ENCODE measurements at places on chromosomes 16 and 17.

DNA sequence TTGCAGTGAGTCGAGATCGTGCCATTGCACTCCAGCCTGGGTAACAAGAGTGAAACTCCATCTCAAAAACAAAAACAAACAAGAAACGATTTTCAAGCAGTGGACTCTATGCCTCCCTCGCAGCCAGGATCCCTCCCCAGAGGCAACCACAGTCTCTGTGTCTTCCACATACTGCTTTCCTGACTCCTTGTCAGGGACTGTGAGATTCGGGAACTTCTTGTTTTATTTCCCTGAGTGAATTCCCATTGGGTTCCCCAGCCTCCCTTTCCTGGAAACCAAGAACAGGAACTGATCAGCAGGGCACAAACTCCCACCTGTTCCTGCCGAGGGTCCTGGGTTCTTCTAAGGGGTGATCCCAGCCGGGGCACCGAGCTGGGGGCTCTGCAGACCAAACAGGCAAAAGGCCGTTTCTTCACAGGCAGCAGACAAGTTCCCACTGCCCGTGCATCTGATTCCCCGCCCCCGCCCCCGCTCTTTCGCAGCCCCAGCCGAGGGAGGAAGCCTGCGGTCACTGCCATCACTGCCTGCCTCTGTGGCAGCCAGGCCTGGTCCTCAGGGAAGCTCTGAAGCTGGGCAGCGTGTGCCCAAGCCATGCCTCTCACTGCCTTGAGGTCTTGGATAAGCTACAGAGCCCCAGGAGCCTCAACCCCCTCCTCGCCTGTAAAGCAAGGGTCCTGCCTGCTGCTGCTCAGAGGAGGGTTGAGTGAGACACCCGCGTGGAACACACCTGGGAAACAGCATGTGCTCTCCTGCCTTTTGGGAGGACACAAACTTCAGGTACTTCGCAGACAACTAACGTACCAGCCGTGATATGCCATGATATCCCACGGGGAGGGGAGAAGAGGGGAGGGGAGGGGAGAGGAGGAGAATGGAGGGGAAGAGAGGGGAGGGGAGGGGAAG is 5.5 kb upstream of the PIEZO1 start:
- DNase-seq, result peak; percentile 55

DNA sequence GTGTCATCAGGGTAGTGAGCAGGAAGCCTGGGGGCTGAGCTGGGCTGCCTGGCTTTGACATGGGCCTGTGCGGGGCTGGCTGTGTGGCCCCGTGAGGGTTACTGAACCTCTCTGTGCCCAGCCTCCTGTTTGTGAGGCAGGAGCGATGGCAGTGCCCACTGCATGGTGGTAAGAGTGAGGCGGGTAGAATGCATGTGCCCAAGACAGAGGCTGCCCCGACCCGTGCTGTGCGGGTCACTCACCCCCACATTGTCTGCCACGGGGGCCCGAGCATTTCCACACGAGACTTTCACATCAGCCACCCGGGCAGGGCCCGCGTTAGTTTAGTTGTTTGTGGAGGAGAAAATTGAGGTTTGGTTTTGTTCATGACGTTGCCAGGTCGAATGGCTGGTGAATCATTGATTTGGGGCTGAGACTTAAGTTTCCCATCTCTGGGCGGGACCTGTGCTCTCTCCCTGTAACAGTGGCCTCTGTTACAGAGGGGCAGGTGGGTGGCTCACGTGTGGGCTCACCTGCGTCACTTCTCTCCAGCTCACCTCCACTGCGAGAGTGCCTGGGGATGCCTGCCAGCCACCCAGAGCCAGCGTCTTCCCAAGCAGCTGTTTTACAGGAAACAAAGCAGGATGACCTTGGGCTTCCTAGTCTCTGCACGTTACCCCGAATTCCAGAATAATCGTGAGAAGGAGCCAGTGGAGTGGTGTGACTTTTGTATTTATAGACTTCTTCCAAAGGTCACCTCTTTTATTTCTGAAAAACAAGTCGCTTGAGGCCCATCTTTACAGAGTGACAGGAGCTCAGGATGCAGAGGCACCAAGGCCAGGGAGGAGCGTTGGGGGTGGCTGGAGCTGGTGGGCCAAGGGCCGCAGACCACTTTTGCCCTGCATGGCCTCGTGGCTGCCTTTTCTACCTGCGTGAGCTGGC is 150.6 kb downstream of the RPTOR start:
- DNase-seq, result no peak

DNA sequence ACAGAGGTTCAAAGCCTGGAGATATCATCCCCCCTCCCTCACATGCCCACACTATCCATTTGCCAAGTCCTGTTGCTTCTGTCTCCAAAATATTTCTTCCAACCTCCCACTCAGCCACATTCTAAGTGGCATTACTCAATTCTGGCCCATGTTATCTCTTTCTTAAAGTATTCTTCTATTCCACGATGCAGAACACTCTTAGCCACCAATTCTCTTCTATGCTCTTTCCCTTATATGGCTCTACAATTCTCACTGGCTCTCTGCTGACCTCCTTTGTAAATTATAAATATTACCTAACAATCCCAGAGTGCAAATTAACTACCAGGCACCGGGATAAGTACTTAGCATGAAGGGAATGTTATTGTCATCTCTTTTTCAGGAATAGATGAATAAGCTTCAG is 82.4 kb downstream of the KCNJ2 start:
- no peak for DNase-seq

- no peak for DNase-seq
Measured at GRCh38 chr17:63703556-63704258, 3.8 kb upstream of the LIMD2 start.

- DNase-seq, result peak; percentile 23
Measured at GRCh38 chr16:87297918-87298631, 19.1 kb downstream of the C16orf95 start.

- DNase-seq, result no peak
Measured at GRCh38 chr16:8943966-8944759, 19.5 kb downstream of the USP7 start.

DNA sequence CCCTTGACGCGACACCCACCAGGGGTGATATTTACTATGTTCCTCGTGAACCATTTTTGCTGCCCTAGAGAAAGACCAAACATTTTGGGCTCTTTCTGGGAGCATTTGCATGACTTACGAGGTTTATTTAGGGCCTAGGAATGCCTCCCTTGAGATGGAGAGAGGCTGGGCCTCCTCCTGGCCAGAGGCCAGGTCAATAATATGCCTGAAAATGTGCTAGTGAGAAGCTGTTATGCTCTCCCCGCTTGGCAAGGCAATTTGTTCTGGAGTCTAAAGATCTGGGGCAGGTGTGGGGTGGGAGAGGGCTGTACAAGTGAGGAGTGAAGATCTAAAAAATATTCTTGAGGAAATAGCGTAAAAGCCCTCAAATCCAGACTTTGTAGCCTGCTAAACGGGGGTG is 587.3 kb upstream of the CDH5 start:
- DNase-seq, result no peak

DNA sequence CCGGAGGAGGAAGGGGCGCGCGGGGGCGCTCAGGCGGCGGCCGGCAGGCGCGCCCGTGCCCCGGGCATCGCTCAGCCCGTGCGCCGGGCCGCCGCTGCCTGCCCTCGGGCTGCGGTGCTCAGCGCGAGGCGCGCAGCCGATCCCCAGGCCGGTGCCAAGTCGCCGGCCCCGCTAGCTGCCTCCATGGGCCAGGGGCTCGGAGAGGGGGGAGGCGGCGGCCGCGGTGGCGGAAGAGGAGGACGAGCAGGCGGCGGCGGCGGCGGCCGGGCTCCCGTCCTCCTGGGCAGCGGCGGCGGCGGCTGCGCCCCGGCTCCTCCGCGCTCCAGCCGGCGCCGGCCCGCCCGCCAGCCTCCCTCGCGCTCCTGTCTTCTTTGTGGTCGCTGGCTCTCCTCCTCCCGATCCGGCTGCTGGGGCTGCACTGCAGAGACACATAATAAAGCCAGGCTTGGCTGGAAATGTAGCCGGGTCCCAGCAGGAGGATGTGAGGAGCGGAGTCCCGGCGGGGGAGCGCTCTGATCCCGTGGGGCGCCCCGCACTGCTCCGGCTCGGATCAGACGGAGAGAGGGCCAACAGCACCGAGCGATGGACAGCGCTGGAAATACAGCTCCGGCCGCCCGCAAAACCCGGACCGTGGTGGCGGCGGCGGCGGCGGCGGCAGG is 889 bp upstream of the ZNF423 start:
- no peak for DNase-seq

- no peak for DNase-seq
Measured at GRCh38 chr17:50062293-50063243, 6.7 kb downstream of the ITGA3 start.

- DNase-seq, result no peak
Measured at GRCh38 chr16:58377932-58378331, 14.3 kb upstream of the GINS3 start.

- DNase-seq, result peak; percentile 75
Measured at GRCh38 chr17:44086364-44087311, 16.1 kb downstream of the G6PC3 start.

DNA sequence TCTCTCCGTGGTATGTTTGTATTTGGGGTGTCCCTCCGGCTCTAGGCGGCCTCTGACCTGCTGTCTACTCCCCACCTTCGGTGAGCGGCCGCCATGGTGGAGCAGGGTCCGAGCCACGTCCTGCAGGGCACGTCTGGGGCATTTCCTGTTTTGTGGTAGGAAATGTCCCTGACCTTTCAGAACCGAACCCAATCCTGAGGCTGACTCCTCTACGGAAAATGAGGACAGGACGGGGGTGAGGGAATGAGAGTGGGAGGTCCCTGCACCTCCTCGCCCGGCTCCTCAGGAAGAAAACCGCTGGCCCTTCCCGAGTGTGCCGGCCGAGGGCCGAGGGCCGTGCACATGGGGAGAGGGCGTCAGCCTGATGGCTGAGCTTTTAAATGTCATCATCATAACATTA is 45.8 kb downstream of the WDR45B start:
- DNase-seq, result no peak

DNA sequence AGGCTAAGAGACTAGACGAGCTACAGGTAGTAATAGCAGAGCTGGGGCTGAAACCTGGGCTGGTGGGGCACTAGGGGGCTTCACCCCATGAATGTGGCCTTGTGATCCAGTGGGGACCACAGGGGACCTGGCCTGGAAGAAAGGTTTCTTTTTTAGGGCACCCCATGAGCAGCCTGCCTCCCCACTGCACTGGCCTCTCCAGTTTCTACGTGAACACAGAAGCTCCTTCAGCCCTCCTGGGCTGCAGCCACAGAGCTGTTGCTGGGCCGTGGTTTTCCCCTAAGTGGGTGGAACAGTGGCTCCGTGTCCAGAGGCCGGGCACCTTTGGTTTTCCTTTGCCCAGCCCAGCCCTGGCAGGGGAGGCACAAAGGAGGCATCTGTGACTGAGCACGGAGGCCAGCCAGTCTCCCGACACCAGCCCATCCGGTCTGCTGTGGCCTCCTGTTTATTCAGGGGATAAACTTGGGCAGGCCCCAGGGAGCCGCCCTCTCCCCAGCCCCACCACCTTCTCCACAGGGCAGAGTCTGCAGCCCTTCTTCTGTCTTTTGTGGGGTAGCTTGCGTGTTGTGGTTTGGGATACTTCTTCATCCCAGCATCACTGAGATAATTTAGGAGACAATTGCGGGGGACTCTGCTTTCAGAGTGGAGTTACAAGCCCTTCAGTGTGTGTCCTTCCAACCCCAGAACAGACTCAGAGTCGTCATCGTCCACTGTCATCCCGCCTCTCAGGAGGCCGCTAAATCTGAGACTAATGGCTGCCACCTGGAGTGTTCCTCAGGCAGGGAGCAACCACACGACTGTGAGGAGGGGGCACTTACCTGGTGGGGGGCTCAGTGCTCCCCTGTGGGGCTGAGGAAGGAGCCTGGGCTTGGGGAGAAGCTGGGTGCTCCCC is 85.3 kb downstream of the RAB11FIP4 start:
- DNase-seq, result no peak

DNA sequence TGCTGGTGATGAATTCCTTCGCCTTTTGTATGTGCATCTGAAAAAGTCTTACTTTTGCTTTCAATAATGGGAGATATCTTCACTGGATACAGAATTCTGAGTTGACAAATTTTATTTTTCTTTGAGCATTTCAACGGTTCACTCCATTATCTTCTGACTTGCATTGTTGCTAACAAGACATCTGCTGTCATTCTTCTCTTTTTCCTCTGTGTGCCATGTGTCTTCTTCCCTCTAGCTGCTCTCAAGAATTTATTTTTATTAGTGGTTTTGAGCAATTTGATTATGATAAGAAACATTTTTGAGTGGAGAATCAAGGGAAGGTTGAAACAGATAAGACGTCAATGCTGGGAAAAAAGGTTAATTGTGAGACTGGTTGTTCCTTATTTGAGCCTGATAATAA is 471.8 kb downstream of the CDH13 start:
- DNase-seq, result no peak

DNA sequence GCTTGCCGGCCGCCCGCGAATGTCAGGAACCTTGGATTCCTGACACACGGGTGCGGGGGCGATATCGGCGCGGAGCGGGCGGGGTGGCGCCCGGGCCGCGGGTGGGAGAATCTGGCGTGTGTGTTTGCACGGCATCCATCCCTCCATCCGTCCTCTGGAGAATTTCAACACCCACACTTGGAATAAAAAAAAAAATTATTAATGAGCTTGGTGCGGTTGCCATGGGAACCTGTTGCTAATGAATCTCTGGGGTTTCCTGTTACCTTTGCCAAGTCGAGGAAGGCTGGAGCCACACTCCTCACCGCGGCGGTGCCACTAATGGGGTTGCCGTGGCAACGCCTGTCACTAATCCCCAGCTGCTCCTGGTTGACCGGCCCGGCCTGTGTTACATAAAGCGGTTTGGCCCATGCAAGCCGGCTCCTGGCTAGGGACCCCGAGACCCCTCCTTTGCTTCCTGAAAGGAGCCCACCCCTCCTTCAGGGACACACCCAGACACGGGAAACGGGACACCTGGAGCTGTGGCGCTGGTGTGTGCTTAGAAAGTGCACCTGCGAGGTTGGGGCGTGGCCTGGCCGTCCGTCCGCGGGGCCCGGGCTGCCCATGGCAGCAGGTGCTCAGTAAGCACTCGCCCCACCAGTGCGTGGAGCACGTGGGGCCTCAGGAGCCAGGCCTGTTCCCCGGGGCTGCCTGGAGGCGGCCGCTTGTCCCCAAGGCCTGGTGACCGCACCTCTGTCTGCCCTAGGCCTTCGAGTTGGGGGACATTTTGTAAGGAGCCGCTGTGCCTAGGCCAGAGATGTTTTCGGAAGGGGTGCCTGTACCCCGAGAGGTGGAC is 14.6 kb downstream of the CACNA1H start:
- DNase-seq, result no peak

DNA sequence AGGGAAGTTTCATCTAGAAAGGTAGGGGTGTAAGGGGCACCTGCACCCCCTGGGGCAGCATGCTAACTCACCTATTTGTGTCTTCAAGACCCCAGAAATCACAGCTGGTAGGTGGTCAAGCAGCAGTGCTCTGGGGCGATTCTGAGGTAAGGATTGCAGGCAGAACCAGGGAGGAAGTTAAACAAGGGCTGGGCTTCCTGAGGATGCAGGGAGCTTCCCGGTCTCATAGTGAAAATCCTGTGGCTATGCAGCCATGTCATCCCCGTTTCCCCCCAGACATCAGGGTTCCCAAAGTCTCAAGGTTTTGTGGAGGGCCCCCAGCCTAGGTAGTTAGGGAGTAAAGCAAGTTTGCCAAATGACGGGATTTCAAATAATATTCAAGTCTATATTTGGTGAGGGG is 78.5 kb downstream of the C16orf78 start:
- DNase-seq, result no peak

All from activated CD4-positive, alpha-beta T cell treated with anti-CD3 and anti-CD28 coated beads, Interleukin-2, amount 50 U/mL, for 4 hours (primary cell).